ENCODE measurements at places on chromosomes 1 and 21. TPM values are rescaled to one million over a fixed set of nuclear protein-coding genes. Genes with fewer than 3 reads are reported as not detected.

The NHLH1 gene
- total RNA-seq, result not detected

DNA sequence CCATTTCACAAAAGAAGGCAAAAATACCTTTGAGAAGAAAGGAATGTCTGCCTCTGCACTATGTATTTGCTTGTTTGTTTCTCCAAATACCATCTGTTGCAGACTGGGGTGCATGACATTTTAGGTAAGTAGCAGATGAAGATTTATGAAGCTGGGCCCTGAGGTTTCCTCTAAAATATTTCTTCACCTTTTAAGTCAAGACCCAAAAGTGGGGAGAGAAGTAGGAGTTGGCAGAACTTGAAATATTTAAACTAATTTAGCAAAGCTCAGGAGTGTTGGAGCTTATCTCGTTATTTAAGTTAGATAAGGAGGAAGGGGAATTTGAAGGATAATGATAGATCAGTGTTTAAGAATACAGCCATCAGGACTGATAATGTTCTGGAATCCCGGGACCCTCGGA lies 152.9 kb downstream of the DHRS3 start:
- no peak for DNase-seq

- DNase-seq, result no peak
Measured at GRCh38 chr1:22857661-22858060, 115.0 kb downstream of the LACTBL1 start.

DNA sequence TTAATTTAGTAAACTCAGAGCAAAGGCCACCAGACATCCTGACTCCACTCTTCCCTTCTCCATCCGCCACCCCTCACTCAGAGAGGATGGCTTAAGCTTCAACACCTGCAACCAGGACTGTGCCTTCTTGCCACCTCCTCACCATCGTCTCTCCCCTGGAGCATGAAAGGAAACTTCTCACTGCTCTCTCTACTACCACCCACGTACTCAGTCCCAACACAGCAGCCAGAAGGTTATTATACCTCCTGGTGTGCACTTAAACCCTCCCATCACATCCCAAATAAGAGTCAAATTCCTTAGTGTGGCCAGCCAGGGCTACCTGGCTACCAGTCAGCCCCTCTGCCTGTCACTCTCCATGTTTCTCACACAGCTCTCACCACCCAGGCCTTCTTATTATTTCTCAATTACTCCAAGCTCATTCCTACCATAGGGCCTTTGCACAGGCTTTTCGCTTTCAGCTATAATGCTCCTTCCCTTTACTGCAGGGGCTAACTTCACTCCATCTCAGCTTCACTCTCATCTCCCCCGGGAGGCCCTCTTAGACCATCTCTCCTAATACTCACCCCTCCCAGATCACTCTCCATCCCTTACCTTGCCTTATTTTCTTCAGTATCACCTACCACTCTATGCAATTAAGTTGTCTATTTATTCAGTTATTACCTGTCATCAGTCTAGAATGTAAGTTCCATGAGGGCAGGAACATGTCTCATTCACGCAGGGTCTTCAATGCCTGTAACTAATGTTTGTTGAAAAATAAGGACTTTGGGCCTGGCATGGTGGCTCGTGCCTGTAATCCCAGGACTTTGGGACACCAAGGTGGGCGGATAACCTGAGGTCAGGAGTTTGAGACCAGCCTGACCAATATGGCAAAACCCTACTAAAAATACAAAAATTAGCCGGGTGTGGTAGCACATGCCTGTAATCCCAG lies 137.5 kb downstream of the TOMM20 start:
- no peak for DNase-seq

DNA sequence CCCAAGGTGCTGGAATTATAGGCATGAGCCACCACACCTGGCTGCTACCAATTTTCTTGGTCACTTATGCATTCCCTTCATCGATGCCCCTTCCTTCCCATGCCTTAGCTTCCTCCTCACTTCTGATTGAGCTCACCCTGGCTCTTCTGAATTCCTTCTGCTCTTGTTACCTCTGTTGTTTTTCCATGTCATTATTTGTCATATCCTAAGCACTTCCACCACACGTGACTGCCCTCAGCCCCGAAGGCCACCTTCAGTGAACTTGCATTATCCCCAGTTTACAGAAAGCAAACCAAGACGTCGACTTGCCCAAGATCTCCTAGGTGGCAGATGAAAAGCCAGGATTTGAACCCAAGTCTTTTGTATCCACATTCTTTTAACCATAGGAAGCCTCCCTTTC lies 30.7 kb downstream of the CA6 start:
- DNase-seq, result no peak

DNA sequence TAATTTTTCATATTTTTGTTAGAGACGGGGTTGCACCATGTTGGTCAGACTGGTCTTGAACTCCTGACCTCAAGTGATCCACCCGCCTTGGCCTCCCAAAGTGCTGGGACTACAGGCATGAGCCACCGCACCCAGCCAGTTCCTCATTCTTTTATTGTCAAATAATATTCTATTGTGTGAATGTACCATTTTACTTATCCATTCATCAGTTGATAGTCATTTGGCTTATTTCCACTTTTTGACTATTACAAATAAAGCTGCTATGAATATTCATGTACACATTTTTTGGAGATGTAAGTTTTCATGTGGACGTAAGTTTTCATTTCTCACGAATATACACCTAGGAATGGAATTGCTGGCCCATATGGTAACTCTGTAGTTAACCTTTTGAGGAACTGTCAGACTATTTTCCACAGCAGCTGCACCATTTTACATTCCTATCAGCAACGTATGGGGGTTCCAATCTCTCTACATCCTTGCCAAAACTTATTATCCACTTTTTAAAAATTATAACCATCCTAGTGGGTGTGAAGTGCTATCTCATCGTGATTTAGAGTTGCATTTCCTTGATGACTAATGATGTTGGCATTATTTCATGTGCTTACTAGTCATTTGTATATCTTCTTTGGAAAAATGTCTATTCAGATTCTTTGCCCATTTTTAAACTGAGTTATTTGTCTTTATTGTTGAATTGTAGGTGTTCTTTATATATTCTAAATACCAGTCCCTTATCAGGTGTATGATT lies 12.7 kb downstream of the PACC1 start:
- DNase-seq, result no peak

The S100A3 gene
- not detected for total RNA-seq

- no peak for DNase-seq
Measured at GRCh38 chr1:53049574-53049967, 12.4 kb upstream of the PODN start.

DNA sequence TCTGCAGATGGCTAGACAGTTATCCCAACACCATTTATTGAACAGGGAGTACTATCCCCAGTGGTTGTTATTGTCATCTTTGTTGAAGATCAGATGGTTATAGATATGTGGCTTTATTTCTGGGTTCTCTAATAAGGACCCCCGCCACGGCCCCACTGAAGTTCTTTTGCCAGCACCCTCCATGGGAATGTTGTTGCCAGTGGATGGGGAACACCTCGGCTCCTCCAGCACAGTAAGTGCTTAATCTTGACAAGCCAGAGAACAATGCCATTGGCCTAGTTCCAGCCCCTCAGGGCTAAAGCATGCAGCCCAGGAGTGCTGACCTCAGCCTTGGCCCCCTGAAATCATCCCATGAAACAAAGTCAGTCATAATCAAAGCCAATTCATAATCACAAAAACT lies 337.6 kb downstream of the AGBL4 start:
- no peak for DNase-seq
